Stimulated activated CD8-positive, alpha-beta memory T cell treated with anti-CD3 and anti-CD28 coated beads, Interleukin-7, amount 100 ng/mL, for 1 hour (primary cell): ENCODE measurements at places on chromosomes 16 and 17.

DNA sequence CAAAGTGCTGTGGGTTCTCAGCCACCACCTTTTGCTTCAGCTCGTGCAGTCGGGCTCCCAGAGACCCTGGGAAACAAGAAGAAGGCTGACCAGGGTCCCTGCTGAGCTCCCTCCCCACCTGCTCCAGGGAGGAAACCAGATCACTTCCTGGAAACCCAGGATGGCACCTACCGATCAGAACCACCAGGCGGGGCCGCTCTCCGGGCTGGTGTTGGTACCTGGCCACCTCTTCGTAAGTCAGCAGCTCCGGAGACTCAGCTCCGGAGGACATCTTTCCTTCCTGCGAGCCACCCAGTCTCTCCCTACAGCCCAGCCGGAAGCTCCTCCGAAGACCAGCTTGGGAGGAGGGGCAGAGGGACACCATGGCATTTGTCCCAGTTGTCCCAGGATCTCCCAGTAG lies 18.9 kb downstream of the MPP3 start:
- DNase-seq = no peak

- peak; percentile 70 for DNase-seq
Observed at GRCh38 chr17:76278952-76279741, 14.0 kb downstream of the UBALD2 start.

- no peak for DNase-seq
Observed at GRCh38 chr17:21394265-21394664, 18.1 kb downstream of the KCNJ12 start.

- no peak for DNase-seq
Observed at GRCh38 chr16:48555155-48555554, 54.8 kb downstream of the N4BP1 start.

GRCh38 chr16:75556431-75556950 lies 439 bp upstream of the TMEM231 start:
- no peak for DNase-seq

DNA sequence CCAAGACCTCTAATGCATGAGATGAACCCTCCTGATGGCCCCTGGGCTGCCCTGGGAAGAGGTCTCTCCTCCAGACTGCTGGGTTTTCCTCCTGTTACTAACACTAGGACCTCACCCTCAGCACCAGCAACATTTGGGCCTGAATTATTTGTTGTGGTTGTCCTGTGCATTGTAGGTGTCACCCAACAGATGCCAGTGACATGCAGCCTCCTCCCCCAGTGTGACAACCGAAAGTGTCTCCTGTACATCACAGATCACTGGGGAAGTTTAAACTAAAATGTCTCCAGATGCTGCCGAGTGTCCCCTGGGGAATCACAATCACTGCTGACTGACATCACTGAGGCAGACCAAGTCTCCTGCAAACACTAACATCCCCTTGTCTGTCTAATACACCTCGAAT lies 74.8 kb downstream of the SLC5A11 start:
- DNase-seq = no peak

DNA sequence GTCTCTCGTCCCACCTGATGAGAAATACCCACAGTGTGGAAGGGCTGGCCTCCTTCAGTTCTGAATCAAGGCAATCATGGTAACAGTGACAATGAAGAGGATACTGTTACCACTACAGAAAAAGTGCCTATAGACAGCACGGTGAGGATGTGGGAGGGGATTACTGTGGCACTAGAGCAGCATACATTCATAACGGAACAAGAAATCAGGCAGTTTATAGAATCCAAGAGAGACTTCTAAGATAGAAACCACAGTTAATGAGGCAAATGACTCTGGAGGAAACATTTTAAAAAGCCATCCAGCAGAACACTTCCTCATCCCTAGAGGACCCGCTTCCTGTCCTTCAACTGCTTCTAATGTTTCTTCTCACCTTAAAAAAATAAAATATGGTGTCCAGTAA lies 2.7 kb downstream of the RUSF1 start:
- no peak for DNase-seq

GRCh38 chr17:61846761-61847375 lies 16.5 kb downstream of the BRIP1 start:
- DNase-seq = no peak

DNA sequence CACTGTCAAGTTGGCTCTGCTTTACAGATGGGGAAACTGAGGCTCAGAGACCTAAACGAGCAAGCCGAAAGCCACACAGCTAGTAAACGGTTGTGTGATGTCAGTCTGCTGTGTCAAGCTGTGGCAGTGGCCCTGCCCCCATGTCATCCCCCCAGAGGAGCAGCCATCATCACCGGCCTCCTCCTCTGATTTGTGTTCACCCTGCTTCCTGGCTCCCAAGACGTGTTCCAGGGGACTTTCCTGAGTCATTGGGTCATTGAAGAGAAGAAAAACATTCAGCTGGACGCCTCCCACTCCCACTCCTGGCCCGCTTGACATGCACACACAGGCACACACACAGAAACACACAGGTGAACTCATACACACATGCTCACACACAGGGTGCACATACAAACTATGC lies 54.0 kb upstream of the CIBAR2 start:
- DNase-seq = no peak

DNA sequence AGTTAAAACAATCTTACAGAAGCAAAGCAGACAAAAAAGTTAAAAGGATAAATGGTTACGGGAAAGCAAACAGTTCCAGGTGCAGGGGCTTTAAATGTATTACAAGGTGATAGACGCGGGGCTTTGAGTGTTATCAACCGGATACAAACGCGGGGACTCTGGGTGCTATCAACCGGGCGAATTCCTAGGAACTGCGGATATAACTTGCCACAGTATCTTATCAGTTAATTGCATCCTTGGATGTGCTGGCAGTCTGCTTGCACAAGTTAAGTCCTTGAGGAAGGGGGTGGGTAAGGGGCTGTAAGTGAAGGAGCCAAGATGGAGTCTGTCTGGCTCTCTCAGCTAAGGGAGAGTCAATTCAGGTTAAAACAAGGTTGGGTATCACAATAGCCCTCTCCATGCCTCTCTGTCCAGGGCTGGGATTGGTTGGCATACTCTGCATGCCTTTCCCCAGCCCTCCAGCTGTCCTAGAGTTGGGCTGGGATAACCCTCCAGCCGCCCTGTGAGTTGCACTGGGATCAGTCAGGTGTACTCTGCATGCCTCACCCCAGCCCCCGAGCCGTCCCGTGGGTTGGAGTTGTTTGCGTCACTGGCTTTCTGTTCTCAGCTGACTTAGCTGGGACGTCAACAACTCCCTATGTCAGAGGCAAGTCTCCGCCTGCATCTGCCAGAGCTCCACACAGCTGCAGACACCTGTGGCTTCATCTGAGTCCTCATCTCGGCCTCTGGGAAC lies 40.9 kb downstream of the TMEM235 start:
- no peak for DNase-seq

- DNase-seq = no peak
Observed at GRCh38 chr17:48595278-48595999, 1.9 kb upstream of the HOXB5 start.

- no peak for DNase-seq
Observed at GRCh38 chr17:72611172-72611571, 481.3 kb downstream of the SLC39A11 start.

DNA sequence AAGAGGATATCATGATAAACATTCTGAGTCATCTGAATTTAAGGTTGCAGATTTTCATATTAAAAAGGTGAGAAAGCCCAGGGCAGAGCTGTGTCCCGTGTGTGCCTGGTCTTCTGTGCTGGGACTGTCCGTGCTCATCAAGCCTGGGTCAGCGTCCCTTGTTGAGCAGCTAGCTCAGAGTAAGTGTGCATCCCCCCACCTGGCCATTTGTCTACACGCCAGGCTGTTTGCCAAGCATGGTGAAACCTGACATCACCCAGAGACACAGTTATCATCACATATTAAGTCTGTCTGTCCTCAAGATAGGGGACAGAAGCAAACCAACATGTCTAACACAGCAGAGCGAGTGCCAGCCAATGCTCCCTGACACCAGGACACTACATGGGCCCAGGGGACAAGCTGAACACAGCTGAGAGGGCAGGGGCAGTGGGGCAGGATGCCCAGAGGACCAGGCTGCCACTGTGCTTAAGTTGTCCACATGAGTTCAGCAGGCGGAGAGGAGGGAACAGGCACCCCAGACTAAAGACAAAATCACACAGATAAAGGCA lies 57.9 kb upstream of the CNEP1R1 start:
- DNase-seq = no peak

DNA sequence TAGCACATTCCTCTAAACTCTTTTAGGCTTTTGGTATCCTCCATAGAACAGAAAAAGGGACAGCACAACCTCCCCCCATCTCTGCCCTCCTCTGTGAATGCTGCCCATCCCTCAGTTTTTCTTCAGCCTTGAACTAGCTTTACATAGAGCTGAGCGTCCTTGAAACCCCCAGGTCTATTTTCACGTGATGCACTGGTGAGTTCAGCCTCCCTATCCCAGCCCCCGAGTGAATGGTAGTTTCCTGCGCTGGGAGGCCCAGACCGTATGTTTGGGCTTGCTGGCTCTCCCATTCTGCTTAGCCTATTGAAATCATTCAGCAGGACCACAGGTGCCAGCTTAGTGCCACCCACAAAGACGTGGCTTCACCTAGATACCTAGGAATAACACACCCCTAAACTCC lies 22.5 kb downstream of the ZNF385C start:
- no peak for DNase-seq

DNA sequence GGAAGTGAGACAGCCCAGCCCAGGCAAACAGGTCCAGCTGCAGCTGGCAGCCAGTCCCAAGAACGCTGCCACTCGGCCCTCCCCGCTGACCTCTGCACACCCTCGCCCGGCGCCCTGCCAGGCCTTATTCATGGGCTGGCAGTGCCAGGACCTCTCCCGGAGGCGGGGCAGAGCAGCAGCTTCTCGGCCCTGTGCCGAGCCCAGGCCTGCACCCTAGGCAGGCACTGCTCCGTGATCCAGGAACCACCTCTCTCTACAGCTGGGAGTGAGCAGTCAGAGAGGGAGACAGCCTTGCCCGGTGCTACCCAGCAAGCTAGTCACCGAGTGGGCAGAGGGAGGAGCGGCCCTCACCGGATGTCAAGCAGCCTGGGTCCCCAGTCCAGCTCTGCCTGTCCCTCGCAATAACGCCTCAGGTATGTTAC lies 79.9 kb upstream of the CBX4 start:
- no peak for DNase-seq

DNA sequence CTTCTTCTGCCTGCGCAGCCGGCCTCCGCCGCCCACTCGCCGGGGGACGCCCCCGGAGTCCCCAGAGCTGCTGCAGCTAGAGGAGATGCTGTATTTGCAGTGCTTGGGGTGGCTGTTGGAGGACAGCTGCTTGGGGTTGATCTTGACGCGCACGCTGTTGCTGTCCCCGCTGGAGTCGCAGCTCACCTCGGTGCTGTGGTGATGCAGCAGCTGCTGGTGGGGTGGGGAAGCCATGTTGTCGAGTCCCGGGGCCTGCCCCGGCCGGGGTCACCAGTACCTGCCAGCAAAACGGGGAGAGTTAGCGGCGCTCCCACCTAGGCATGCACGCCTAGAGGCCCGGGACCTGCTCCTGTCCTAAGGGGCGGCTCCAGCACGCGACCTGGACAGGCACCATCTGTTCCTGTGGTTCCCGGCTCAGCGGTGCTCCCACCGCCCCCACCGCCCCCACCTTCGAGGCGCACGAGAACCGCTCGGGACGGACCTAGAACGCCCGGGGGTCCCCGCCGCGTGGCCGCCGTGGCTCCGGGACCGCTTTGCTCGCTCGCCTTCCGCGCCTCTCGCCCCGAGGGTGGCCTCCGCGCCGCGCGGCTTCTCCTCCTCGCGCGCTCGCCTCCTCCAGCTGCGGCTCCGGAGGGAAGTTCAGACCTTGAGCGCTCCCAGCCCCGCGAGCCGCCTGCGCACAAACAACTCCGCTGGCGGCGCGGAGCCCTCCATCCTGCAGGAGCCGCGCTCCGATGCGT lies 863 bp downstream of the ADCY9 start:
- DNase-seq = no peak

- no peak for DNase-seq
Observed at GRCh38 chr17:68693896-68694295, 92.7 kb upstream of the FAM20A start.

- DNase-seq = peak; percentile 53
Observed at GRCh38 chr17:50148226-50149090, 2.0 kb downstream of the PPP1R9B start.

- no peak for DNase-seq
Observed at GRCh38 chr17:9028202-9028987, 7.1 kb downstream of the NTN1 start.

GRCh38 chr16:73891129-73891542 lies 405.5 kb upstream of the PSMD7 start:
- no peak for DNase-seq

- DNase-seq = no peak
Observed at GRCh38 chr17:63786971-63787711, 13.2 kb downstream of the DDX42 start.
